Activated CD8-positive, alpha-beta memory T cell treated with anti-CD3 and anti-CD28 coated beads, Interleukin-2, amount 10 ng/mL, durations not matched to agents 7 days and 5 days (primary cell): ENCODE measurements at places on chromosomes 12 and 14.
A peak's percentile ranks its signal among the peaks of the same experiment; 100 is the strongest.

- peaks cover 20% of the 10 kb centered on the region for H3K36me3 ChIP-seq
- peaks cover 55% of the 10 kb centered on the region for H3K4me1 ChIP-seq
- DNase-seq: no peak
- no peaks in the 10 kb centered on the region for H3K27me3 ChIP-seq
- peak overlapping the region; percentile 92 for H3K4me3 ChIP-seq
Observed at GRCh38 chr14:70908935-70909641, 1.8 kb downstream of the PCNX1 start.

DNA sequence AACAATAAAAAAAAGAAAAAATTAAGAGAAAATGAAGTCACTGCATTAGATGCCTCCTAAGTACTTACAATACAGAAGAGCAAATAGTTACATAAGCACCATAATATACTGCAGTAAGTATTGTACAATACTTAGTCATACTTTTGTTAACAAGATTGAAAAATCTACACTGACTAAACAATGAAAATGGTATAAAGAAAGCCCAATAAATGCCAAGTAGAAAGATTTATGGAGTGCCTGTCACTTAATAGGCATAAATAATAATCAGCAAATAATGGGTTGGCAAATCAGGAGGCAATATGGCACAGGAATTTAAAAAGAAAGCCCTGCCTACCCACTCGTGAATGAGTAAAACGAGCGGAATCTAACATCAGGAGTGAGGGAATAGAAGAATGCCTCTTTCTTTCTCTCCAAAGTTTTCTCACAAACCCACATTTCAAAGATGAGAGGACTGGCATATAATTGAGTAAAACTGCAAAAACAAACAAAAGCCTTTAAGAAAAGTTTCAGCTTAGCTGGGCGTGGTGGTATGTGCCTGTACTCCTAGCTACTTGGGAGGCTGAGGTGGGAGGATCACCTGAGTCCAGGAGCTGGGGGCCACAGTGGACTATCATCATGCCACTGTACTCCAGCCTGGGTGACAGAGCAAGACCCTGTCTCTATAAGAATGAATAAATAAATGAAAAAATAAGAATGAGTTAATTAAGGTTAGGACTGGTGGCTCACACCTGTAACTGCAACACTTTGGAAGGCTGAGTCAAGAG lies 36.1 kb downstream of the CRY1 start:
- H3K36me3 ChIP-seq: peaks cover 7% of the 10 kb centered on the region
- no peak for DNase-seq

GRCh38 chr12:110012137-110012536 lies 12.9 kb downstream of the ANKRD13A start:
- peak overlapping the region; percentile 67 for H3K27ac ChIP-seq
- peak; percentile 45 for DNase-seq
- H3K36me3 ChIP-seq: peaks cover 36% of the 10 kb centered on the region
- no peaks in the 10 kb centered on the region for H3K27me3 ChIP-seq
- no peak overlapping the region for H3K4me3 ChIP-seq

GRCh38 chr12:12507121-12507520 lies 55.5 kb downstream of the DUSP16 start:
- H3K36me3 ChIP-seq: peaks cover 20% of the 10 kb centered on the region
- DNase-seq: no peak
- no peak overlapping the region for H3K4me3 ChIP-seq
- peaks cover 43% of the 10 kb centered on the region for H3K4me1 ChIP-seq

DNA sequence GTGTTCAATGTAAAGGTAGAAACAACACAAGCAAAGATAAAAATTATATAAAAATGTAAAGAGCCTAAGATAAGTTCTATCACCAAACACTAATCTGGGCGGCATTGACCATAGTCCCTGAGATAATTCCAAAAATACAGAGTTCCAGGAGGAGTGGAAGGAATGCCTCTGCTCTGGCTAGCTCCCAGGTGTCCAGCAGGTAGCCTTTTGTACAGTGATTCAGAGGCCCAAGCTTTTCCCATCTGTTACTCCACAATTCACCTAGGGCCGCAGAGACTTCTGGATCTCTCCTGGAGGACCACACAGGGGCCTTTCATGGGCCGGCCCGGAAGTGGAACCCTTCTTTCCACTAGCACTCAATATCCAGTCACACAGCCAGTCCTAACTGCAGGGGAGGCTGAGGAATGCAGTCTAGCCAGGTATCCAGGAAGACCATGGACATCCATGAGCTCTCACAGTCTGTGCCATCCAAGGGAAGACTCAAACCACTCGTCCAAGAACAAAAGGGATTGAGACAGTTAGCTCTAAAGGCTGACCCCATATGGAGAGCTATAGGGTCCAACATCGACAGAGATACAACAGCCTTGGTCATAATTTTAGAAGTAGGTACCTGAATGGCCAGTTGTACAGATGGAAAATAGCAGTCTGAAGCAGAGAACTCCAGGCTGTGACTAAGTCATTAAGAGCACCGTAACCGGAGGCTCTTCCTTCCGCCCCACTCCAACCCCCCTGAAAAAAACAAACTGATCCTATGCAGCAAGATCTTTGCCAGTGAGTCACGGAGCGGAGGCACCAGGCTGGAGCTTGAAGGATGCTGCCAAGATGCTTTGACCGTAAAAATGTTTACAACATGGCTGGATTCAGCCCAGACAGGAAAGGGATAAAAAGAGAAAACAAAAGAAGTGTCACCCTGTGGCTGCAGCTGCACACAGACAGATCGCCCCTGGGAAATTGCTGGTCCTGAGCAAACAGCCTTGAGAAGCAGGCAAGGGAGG lies 204.8 kb downstream of the NUAK1 start:
- no peaks in the 10 kb centered on the region for H3K4me1 ChIP-seq
- no peaks in the 10 kb centered on the region for H3K36me3 ChIP-seq
- DNase-seq: no peak
- peaks cover 2% of the 10 kb centered on the region for H3K27me3 ChIP-seq

GRCh38 chr12:52788876-52789636 lies 6.9 kb downstream of the KRT3 start:
- no peak overlapping the region for H3K4me3 ChIP-seq
- H3K4me1 ChIP-seq: peaks cover under 1% of the 10 kb centered on the region
- no peak overlapping the region for H3K27ac ChIP-seq
- H3K36me3 ChIP-seq: no peaks in the 10 kb centered on the region
- no peak for DNase-seq

DNA sequence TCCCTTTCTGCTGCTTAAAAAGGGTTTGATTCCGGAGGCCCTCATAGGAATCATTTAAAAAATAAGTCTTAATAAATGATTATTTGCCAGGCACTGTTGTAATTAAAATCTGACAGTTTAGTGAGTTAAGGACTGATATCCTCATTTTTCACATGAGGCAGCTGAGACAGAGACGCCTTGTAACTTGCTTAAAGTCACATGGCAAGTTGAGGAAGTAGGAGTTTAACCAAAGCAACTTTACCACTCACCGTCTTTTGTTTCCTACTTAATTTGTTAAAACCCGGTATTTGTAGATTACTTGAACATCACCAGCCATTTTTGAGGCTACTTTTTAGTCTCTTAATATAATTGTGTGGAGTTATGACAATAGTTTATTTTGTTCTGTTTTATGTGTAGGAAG lies 2.4 kb downstream of the TIGAR start:
- H3K4me3 ChIP-seq: peak overlapping the region; percentile 18
- no peak for DNase-seq
- H3K36me3 ChIP-seq: peaks cover 16% of the 10 kb centered on the region
- H3K27me3 ChIP-seq: no peaks in the 10 kb centered on the region
- H3K27ac ChIP-seq: no peak overlapping the region
- H3K4me1 ChIP-seq: peaks cover 43% of the 10 kb centered on the region

DNA sequence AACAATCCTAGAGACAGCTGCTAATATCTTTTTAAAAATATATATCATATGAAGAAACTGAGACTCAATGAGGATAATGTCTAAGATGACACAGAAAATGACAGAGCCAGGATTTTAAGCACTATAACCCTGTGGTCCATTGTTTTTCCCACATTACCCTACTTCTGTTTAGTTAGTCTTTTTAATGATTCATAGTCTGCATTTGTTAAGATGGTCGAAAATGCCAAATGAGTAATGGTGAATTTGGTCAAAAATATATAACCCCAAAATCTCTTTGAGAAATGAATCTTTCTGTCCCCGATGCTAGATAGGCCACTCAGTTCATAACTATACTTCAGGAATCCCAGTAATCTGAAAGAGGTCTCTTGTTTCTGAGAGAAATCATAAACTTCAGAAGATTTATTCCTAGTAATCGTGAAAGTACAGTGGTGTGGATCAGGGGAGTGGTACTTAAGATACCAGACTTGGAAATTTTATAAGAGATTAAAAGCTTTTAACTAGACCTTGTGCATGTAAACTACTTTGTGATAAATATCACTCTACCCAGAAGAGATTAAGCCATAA lies 10.8 kb downstream of the RTRAF start:
- H3K4me1 ChIP-seq: peaks cover 13% of the 10 kb centered on the region
- H3K4me3 ChIP-seq: no peak overlapping the region
- no peak for DNase-seq
- H3K27me3 ChIP-seq: no peaks in the 10 kb centered on the region
- H3K27ac ChIP-seq: no peak overlapping the region
- peaks cover 48% of the 10 kb centered on the region for H3K36me3 ChIP-seq

DNA sequence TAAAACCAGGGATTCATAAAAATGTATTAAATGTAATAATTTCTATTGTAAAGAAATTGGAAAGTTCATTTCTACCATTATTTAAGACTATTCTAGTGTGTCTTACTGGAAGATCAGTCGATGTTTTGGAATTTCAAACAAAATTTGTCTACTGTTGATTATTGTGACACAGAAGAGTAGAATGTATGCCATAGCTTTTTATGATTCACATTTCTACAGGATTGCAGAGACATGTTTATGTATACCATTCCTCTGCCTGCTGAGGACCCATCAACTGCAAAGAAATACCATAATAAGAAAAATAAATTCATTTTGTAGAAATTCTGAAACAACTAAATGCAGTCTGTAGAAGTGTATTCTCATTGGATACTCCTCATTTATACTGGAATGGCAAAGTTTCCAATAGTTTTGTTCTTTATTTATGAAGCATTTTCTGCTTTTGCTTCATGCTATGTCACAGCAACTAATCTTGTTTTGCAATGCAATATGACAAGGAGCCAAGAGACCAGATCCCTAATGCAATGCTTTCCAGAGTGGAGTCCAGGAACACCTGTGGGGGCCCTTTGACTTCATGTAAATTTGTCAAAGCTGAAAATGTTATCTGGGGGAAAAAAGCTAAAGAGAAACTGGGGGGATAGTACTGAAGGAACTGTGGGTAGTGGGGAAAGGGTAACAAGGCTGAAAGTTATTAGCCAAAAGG lies 172.9 kb upstream of the LRIG3 start:
- no peaks in the 10 kb centered on the region for H3K4me1 ChIP-seq
- no peaks in the 10 kb centered on the region for H3K27me3 ChIP-seq
- no peak overlapping the region for H3K27ac ChIP-seq
- H3K36me3 ChIP-seq: no peaks in the 10 kb centered on the region
- no peak overlapping the region for H3K4me3 ChIP-seq

GRCh38 chr14:93100570-93100969 lies 15.2 kb downstream of the ITPK1 start:
- DNase-seq: no peak
- H3K27me3 ChIP-seq: no peaks in the 10 kb centered on the region
- peaks cover 3% of the 10 kb centered on the region for H3K36me3 ChIP-seq
- H3K4me1 ChIP-seq: peaks cover 49% of the 10 kb centered on the region

DNA sequence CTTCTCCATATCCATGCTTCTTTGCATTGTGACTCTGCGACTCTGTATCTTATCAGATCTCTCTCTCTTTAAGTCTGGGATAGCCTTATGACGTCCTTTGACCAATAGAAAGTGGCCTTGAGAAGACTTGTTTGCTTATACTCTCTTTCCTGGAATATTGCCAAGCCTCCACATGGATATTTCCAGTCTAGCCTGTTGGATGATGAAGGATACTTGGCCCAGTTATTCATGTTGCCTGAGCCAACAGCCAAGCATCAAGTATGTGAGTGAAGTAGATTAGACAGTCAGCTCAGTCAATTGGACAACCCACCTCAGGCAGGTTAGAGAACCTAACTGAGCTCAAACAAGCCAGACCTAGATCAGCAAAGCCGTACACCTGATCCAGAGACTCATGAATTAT lies 864.2 kb upstream of the MGAT4C start:
- H3K27me3 ChIP-seq: no peaks in the 10 kb centered on the region
- H3K27ac ChIP-seq: no peak overlapping the region
- H3K4me3 ChIP-seq: no peak overlapping the region
- peaks cover 1% of the 10 kb centered on the region for H3K36me3 ChIP-seq
- H3K4me1 ChIP-seq: no peaks in the 10 kb centered on the region

GRCh38 chr14:68749487-68750475 lies 43.1 kb downstream of the ZFP36L1 start:
- H3K27me3 ChIP-seq: no peaks in the 10 kb centered on the region
- H3K36me3 ChIP-seq: no peaks in the 10 kb centered on the region
- H3K4me1 ChIP-seq: no peaks in the 10 kb centered on the region
- H3K4me3 ChIP-seq: no peak overlapping the region
- H3K27ac ChIP-seq: no peak overlapping the region

DNA sequence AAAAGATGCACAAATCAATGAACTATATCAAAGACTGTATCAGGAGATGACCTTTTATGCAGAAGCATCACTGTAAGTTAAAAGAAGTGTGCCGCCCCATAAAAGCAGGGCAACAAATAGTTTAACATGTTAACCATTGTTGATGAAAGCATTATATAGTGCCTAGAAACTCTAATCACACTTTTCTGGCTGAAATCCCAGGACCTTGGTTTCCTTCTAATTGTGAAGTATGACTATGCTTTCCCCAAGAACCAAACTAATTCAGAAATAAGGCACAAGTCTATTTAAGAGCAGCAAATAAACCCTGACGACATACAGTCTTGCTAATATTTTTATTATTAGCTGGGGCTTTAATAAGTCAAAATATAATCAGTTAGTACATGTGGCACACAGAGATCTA lies 21.7 kb downstream of the RACGAP1 start:
- no peak overlapping the region for H3K27ac ChIP-seq
- H3K36me3 ChIP-seq: peaks cover 64% of the 10 kb centered on the region
- H3K4me3 ChIP-seq: no peak overlapping the region
- H3K27me3 ChIP-seq: no peaks in the 10 kb centered on the region
- peaks cover 3% of the 10 kb centered on the region for H3K4me1 ChIP-seq

DNA sequence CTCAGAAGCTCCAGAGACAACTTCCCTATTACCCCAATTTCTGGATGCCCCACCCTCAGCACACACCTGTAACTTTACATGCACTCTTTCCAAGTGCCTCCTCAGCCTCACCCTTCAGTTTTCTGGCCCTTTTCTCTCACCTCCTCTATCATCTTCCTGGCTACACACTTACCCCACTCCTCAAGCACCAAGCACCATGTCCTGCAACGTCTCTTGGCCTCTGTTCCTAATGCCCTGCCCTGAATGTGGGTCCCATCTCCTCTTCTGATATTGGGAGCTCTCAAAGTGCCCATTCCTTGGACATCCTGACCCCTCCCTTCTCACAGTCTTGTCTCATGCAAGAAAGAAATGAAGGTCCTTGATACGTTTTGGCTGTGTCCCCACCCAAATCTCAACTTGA lies 1.2 kb downstream of the KRT72 start:
- peaks cover 39% of the 10 kb centered on the region for H3K27me3 ChIP-seq
- H3K27ac ChIP-seq: no peak overlapping the region
- no peaks in the 10 kb centered on the region for H3K36me3 ChIP-seq
- H3K4me3 ChIP-seq: no peak overlapping the region

- no peak for DNase-seq
- H3K36me3 ChIP-seq: no peaks in the 10 kb centered on the region
- peaks cover 5% of the 10 kb centered on the region for H3K27me3 ChIP-seq
Observed at GRCh38 chr12:29682088-29682487, 101.7 kb downstream of the TMTC1 start.
